HCT116 (cell line): ENCODE measurements at places on chromosomes 3 and 15.

DNA sequence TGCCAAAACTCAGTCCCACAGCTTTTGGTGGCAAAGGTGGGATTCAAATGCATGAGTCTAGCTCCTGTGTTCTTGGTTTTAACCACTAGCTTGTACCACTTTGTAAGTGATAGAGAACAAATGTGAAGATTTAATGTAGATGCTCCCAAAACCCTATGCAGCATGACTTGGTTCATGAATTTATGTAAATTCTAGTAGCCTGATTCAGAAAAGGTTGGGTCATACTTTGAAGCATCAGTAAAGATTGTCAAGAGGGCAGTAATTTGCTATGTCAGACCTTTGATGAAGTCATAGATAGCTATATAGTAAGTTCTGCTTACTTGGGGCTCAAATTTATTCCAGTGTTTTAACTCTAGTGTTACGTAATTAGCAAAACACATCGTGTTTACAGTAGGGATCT is 75.6 kb downstream of the VPS8 start:
- no peak for DNase-seq

DNA sequence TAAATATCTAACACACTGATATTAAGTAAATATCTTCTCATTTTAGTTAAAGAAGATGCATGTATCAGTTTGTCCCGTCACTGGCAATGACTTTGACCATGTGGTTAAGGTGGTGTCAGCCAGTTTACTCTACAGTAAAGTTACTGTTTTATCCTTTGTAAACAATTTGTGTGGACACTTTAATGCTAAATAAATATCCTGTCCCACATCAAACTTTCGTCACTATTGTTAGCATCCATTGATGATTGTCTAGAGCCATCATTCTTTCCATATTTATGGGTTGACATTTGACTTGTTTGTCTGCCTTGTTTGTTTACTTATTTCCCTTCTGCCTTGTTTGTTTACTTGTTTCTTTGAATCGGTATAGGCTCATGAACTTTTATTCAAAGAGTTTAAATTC is 11.0 kb upstream of the GPD1L start:
- no peak for DNase-seq

- DNase-seq, result no peak
These were observed at the start of gene CFAP100 for GRCh38 chr3:126394179-126394976. Gene CFAP100 (plus strand): TSS chr3:126394909. CDS start chr3:126396001, 1,092 bp downstream.

DNA sequence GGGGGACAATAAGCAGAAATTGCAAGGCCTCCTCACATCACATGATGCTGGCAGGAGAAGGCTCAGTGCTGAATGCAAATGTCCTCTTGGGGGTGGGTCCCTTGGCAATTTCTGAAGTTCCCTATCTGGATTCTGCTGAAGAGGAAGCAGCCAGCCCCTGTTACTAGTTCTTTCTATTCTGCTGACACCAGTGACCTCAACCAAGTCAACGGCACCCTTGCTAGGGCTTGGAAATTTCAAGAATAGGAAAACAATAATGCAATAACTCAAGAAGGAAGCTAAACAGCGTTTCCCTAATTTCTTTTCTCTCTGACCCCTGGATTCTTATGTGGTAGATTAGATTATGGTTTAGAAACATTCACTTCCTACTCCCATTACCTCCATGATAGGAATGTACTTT is 46.2 kb upstream of the FOXP1 start:
- no peak for DNase-seq

DNA sequence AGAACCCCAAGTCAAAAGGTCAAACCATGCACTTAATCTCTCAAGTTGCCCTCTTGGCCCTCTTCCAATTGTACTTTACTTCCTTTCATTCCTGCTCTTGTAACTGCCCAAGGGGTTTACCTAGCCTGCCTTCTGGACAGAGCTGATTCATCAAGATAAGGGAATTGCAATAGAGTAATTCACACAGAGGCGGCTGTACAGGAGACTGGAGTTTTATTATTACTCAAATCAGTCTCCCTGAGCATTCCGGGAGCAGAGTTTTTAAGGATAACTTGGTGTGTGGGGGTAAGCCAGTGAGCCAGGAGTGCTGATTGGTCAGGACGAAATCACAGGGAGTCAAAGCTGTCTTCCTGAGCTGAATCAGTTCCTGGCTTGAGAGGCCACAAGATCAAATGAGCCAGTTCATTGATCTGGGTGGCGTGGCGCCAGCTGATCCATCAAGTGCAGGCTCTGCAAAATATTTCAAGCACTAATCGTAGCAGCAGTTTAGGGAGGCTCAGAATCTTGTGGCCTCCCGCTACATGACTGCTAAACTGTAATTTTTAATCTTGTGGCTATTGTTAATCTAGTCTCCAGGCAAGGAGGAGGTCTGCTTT is 590.0 kb downstream of the EPHA3 start:
- no peak for DNase-seq

DNA sequence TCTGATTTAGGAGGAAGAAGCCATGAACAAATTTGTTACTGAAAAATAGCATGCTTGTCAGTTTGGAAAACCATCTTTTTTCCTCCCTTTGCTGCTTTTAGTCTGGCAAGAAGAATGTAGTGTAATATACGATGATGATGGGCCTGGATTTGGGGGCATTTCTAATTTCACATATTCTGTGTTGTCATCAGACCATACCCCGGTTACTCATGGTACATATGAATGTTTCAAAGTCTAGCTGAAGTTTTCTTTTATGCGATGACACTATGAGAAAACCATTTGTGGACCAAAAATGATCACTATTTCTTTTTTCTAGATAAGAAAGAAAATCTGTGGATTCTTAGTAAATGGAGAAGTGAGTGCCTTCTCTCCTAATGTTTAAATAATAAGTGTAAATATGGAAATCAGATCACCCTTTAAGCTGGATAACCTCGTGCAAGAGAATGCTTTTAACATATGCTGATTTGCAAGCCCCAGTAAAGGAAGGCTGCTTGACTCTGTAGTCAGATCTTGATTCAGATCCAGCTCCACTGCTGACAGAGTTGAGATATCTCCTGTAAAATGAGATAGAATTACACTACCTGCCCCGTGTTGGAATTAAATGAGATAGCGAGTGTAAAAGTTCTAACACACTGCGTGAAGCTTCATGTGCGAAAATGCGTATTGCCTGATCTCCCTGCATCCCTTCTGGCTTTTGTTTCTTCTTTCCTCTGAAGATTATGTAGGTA is 3.0 kb downstream of the MEF2A start:
- DNase-seq, result no peak

GRCh38 chr3:186432189-186432588 is 70.2 kb upstream of the DGKG start:
- DNase-seq, result no peak

- DNase-seq, result no peak
These were observed 40.0 kb upstream of the TMCC1 start for GRCh38 chr3:129933471-129933870.

DNA sequence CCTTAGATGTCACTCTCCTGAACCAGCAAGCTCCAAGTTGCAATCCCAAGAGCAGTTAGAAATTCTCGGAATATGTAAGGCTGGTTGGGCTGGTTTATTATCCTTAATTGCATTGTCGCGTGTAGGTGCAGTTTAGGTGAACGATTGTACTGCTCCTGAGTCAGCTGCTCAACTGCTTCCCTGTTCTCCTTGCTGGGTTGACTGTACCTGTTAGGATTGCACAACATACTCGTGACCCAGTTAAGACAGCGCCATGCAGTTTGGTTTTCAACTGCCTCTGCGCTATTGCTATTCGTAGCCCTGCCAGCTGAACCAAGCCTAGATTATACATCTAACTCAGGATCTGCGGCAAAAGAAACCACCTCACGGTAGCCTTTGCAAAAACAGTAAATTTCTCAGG is 41.0 kb downstream of the BCL2L10 start:
- no peak for DNase-seq

DNA sequence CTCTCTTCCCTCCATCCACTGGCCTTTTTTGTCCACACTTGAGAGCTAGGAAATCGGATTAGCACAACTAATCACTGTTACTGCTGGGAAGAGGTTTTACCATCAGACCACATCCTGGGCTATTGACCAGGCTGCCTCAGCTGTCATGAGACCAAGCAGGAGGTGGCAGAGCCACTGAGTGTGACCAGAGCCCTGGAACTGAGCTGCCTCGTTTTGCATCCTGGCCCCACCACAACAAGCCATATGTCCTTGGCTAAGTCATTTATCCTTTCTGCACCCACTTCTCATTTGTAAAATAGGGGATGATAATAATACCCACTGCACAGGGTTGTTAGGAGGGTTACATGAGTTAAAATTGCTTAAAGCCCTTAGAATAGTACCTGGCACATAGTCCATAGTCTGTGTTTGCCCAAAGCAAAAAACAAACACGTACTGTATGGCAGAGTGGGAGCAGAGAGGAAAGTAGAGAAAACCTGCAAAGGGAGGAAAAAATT is 34.1 kb downstream of the TMEM158 start:
- no peak for DNase-seq

DNA sequence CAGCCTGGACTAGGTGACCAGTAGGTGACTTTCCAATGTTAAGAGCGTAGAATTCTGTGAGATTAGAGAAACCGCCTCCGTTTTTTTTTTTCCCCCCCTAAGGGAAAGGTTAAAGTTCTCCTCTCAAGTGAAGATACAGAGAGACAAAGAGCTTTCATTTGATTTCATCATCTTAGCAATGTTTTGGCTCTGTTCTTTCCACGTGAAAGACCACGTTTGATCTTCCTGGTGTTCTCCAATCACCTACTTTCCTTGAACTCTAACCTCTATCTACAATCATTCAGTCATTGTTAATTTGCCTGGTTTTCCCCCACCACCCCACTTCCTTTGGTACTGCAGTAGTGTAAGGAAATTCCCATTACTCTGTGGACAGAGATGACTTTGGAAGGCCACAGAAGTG is 36.9 kb upstream of the CLRN1 start:
- DNase-seq, result no peak

- no peak for DNase-seq
These were observed 7.3 kb downstream of the NCK1 start for GRCh38 chr3:136869282-136869681.

DNA sequence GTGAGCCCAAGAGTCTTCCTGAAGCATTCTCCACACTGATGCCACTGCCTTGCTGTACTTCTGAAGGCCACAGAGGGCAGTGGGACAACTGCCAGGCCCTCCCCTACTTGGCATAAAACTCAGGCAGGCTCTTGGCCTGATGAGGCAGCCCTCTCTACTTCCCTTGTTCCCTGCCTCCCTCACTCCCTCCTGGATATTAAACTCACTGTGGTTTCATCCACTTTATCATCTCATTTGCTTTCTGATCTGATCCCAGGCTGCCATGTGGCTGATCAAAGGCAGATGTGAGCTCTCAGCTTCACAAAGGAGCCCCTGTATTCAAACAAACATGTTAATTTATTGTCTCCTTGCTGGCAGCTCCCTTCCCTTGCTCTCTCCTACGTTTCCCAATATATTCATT is 533.5 kb downstream of the IGSF11 start:
- peak; percentile 21 for DNase-seq

DNA sequence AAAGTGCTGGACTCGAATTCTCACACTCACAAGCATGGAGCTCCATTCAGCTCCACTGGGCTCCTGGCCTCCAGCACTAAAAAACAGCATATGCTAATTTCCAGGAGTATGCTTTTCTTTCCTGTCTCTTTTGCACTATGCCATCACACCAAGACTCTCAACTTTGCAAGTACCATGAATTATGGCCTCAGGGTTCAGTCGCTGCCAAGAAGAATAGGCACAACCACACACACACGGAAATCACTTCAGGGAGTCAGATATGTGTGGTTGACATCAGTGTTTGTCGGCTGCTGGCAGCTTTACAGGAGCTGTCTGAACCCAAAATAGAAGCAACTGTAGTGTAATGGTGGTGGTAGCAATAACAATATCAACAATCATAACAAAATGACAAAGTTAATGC is 305.0 kb upstream of the SLCO3A1 start:
- DNase-seq, result no peak

DNA sequence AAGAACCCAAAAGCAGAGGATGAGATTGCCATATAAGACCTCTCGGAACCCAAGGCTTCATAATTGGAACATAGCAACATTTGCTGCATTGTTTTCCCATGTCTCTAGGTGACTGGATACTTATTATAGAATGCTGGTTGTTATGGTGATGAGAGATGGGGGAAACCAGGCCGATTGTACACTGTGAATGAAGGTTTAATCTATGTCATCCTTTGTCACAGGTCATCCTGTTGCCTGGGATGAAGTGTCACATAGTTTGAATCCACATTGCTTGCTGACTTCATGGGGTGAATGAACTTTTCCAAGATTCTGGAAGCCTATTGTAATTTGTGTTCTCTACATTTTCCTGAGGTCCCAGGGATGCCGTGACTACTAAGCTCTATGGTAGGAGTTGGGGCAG is 41.8 kb downstream of the CLEC3B start:
- no peak for DNase-seq

GRCh38 chr3:152858170-152858800 is 23.4 kb downstream of the P2RY1 start:
- DNase-seq, result no peak

DNA sequence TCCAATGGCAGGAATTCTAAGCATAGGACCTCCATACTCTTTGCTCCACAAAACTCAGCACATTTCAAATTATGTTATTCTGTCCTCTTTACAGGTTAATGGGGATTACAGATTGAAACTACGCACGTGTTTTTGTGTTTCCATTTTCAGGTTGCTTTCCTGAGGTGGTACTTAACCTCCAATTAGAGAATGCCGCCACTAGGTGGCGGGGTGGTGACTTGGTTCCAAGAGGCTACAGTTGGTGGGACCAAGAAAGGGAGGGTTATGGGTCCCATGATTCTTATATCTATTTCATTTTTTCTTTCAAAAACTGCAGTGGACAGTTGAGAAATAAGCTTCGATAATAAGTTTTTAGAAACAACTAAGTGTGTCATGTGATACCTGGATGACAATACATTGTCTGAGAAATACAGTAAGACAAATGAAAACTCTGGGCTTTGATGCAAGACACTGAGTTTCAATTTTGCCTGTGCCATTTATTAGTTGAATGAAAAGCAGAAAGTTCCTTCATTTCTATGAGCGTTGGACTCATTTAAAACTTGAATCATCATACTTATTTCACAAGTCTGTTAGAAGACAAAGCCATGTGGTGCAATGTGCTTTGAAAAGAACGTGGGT is 539.0 kb downstream of the FGF12 start:
- DNase-seq, result peak; percentile 47

DNA sequence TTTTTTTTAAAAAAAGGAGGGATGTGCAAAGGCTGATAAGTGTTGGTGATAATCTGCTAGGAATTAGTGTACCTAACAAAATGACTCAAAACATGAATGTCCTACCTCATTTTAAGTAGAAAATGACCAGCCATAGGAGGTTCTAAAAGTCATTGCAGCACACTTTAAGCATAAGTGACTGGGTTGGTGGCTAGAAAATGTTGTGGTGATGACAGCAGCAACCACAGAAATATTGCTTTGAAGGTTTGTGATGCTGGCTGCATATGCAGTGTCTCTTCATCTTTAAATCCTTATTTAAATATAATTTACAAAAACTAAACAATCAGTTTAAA is 55.2 kb downstream of the CMSS1 start:
- no peak for DNase-seq

- DNase-seq, result peak; percentile 15
These were observed 23.5 kb downstream of the PYDC2 start for GRCh38 chr3:191484461-191484860.

DNA sequence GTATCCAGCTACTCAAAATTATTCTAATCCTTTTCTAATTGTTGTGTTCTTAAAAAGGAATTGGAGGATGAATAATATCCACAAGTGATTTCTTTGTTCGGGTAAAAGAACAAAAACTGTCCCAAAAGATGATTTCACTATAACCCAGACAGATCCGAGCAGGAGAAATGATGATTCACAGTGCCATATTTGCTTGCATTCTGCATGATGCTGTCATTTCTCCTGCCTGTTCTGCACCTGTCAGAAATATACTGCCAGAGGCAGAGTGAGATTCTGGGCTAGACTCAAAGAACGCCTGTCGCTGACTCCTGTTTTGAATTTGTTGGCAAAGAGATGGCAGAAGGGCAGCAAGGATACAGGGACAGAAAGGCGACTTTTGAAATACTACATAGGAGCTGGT is 34.7 kb upstream of the SLC24A5 start:
- no peak for DNase-seq
